ENCODE measurements at places on chromosomes 11 and 22.
A peak's percentile ranks its signal among the peaks of the same experiment; 100 is the strongest.

DNA sequence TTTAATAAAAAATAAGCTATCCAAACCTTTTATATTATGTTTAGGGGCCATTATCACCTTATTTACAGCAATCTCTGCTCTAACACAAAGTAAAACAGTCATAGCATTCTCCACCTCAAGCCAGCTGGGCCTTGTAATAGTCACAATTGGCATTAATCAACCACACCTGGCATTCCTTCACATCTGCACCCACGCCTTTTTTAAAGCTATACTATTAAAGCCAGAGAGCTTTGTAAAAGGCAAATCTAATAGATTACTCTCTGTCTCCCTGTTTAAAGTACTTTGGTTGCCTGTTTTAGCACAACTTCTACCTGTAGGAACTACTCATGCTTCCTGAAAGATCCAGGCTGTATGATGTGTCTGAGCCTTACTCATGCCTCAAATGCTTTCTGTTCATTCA is 113.1 kb downstream of the CSNK2A3 start:
- no peak for DNase-seq

- peak; percentile 20 for DNase-seq
Measured at GRCh38 chr11:100923555-100923954, 206.1 kb downstream of the PGR start.

GRCh38 chr11:132084433-132084832 is 714.0 kb downstream of the NTM start:
- DNase-seq = no peak

DNA sequence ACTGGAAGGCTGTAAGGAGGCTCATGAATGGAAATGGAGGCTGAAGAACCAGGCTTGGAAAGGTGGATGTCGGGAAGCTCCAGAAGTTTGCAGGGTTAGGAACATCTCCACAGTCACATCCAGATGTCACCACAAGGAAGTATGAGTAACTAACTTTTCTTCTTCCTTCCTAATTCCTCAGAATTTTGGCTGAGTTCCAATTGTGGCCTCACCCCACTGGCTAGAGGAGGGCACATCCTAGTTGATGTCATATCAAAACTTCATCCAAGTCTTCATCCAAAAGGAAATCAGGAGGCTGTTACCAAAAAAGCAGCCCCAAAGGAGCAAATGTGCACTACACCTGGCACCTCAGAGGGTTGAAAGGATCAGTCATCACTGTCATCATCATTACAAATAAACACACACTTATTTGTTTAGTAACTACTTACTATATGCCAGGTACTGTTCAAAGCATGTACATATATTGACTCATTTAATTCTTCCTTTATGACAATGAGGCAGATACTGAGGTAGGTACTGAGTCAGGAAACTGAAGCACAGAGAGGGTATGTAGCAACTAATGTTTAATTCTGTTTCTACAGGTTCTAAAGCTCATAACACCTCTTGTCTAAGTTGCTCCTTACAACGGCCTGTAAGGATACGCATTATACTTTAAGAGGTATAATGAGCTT is 7.3 kb upstream of the PTPN5 start:
- DNase-seq = no peak

DNA sequence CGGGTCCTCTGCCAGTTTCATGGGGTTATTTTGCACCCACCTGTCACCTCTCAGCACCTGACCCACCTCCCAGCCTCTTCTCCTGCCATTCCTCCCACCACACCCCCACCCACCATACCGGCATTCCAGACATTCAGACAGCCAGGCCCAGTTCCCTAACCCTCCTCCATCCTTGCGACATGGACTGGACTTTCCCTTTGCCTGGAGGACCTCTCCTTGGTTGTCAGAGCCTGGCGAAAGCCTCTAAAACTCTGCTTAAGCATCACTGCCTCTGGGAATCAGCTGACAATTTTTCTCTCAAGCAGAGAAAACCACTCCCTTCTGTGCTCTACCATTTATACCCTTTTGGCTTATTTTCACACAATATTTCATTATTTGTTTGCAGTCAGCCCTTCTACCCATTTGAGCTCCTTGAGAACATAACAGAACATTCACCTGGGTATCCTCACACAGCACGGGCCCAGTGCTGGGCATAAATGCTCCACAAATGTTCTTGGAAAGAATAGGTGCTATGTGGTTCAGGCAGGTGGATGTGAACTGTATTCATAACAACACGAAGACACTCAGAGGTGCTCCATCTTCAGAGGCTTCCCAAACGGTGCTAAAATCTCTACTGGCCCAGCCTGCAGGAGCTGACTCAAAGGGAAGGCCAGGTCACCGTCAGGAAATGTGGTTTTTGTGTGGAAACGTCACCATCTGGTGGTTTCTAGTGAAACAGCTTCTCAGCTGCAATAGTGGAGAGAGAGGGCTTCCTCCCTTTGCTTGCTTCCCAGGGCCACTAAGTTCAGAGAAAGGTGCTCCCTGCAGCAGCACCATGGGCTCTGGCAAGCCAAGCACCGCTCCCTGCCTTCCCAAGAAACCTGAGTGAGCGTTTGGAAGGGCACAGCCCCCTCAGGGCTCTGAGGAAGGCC is 10.4 kb downstream of the SPATA19 start:
- DNase-seq = peak; percentile 11

DNA sequence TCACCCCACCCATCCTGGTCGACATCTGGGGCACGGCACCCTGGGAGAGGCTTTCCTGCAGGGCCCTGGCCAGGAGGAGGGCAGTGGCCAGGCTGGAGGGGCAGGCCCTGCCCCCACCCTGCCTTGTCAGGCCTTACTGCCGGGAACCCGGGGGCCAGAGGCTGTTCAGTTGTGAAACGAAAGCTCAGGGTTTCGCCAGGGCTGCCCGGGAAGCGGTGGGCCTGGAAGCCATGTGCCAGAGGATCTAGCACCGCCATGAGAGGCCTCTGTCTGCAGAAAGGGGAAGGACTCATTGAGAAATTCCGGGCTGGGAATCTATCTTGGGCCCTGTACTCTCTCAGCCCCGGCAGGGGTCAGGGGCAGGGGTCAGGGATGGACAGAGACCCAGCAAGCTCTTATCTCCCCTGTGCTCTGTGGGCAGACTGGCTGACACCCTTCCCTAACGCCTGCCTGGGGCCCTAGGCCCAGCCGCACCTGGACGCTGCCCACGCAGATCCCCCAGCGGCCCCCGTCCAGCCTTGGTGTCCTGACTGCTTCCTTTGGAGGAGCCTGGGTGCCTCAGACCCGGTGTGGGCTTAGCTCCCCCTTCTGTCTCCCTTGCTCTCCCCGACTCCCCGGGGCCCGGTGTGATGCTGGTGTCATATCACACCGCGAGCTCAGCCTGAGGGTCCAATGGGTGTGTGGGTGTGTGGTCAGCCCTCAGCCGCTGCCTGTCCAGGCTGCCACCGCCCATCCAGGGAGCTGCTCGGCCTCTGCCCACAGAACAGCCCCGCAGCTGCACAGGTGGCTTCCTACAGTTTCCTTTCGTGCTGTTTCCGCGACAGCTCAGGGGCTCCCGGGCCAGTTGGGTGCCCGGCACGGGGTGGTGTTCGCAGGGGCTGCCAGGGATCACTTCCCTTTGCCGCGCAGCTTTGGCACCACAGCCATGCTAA is 6.5 kb downstream of the PIM3 start:
- DNase-seq = no peak

- DNase-seq = no peak
Measured at GRCh38 chr11:14414470-14415461, 55.8 kb upstream of the RRAS2 start.

- no peak for DNase-seq
Measured at GRCh38 chr11:1652442-1652770, 22.8 kb downstream of the KRTAP5-5 start.

DNA sequence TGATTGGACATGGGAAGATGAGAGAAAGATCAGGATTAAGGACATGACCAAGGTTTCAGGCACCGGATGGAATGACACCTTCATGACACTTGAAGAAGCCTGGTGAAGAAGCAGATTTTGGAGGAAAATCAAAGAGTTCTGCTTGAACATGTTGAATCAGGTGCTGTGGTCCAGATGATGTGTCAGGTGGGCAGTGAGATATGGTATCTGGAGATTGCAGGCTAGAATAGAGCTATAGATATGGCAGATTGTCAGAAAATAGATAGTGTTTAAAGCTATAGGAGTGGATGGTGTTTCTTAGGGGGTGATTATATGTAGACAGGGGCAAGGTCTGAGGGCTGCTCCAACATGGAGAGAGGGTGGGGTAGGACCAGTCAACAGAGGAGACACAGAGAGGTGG is 40.2 kb downstream of the PANX1 start:
- DNase-seq = no peak

- no peak for DNase-seq
Measured at GRCh38 chr11:120192831-120193625, 17.8 kb upstream of the OAF start.

- peak; percentile 57 for DNase-seq
Measured at GRCh38 chr11:18105802-18106574, at the start of gene SAAL1. SAAL1 (minus strand) TSS chr11:18106082; CDS start chr11:18106041, 41 bp downstream.
